ENCODE measurements at places on chromosomes 13 and 19.
A peak's percentile ranks its signal among the peaks of the same experiment; 100 is the strongest.

GRCh38 chr19:8468761-8469373 lies 24.1 kb downstream of the HNRNPM start:
- no peak for DNase-seq

- DNase-seq, result no peak
Measured at GRCh38 chr13:99228737-99229691, 28.4 kb downstream of the UBAC2 start.

DNA sequence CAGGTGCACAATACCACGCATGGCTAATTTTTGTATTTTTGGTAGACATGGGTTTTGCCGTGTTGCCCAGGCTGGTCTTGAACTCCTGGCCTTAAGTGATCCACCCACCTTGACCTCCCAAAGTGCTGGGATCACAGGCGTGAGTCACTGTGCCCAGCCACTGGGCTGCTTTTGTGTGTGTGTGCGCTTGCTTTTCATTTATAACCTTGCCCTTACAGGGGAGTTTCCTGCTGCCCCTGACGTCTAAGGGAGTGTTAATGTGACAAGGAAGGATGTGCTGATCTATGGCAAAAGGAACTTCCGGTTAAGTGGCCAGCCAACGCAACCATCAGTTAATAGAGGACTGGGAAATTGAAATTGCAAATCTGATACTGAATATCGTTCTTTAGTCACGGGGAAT lies 57.7 kb downstream of the ING1 start:
- DNase-seq, result no peak

GRCh38 chr19:17473041-17473440 lies 2.7 kb downstream of the SLC27A1 start:
- no peak for DNase-seq

DNA sequence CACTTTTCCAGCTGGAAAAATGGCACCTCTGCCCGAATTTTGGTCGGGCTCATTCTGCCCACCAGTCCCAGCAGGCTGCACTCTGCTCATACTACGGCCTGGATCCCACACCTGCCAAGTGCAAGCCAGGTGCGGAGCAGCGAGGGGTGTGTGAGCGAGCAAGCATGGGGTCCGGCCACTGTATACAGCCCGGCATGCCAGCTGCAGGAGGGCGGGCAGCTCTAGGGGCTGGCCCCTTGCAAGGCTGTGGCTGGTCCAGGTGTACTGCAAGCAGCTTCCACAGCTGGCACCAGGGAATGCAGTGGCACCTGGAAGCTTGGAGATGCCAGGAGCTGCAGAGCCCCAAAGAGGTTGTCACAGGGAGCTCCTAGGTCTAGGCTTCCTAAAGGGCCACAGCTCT lies 2.7 kb upstream of the INTS6 start:
- no peak for DNase-seq

DNA sequence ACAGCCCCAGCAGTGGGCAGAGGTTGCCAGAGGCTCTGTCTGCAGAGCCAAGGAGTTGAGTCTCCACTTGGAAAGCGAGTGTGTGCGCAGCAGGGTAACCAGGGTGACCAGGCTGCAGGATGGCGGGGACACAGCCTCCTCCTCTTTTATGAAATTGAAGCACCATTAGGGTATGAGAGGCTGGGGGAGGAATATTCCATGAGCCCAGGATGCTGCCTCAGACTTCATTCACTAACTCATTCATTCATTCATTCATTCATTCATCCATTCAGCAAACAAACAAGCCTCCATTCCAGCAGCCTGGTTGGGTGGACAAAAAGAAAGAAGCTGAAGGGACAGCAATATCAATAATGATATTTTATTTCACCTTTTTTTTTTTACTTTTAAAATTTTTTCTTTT lies 6.6 kb upstream of the LMTK3 start:
- no peak for DNase-seq

GRCh38 chr13:37918116-37918714 lies 48.6 kb upstream of the TRPC4 start:
- DNase-seq, result no peak

- DNase-seq, result no peak
Measured at GRCh38 chr13:48000559-48001113, 437 bp downstream of the SUCLA2 start.

- peak; percentile 80 for DNase-seq
Measured at GRCh38 chr19:52993342-52994178, 20.2 kb upstream of the ERVV-1 start.

GRCh38 chr19:43457809-43458208 lies 7.6 kb downstream of the LYPD3 start:
- no peak for DNase-seq

- no peak for DNase-seq
Measured at GRCh38 chr13:42798118-42798517, 16.7 kb downstream of the FAM216B start.

DNA sequence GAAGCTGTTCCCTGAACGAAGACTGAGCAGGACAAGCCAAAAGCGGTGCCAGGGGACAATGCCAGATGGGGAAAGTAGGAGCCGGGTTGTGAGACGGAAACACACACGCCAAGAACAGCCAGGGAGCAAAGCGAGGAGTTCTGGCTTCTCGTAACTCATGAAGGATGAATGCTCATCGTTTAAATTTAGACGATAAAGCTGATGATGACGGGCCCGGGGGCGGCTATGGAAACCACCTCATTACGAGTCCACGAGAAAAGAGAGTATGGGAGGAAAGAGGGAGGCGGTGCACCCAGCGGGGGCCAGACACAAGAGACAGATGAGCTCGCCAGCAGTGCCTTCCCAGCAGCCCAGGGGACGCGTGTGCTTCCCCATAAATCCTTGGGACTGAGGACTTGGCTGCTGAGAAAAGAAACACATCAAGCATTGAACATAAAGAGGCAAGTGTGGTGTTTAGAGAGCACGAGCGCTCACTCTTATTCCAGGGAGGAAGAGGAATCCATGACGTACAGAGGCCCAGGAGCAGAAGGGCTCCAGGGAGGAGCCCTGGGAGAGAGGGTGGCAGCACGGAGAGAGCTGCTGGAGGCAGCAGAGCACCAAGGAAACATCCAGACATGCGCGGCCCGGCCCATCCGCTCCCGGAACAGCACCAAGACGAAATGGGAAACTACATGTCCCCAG lies 70.7 kb downstream of the EPS15L1 start:
- no peak for DNase-seq

GRCh38 chr13:22945321-22946226 lies 235.2 kb upstream of the SGCG start:
- no peak for DNase-seq

DNA sequence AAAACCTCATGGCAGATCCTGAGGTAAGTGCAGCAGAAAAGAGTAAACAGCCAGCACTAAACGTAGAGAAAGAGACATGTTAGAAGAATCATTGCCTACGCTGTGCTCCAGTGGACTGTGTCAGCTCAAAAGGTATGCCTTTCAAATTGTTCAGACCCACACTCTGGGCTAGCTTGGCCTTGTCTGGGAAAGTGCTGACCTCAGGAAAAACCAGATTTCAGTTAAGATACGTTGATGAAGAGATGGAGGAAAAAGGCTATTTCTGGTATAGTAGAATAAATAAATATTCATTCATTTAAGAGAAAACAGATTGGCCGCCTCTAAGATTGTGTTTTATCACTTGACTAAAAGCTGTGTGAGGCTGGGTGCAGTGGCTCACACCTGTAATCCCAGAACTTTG lies 9.6 kb upstream of the SUCLA2 start:
- DNase-seq, result no peak

- DNase-seq, result no peak
Measured at GRCh38 chr19:18795540-18795939, 4.4 kb upstream of the COMP start.

GRCh38 chr13:45788011-45788410 lies 63.5 kb downstream of the SIAH3 start:
- DNase-seq, result no peak

GRCh38 chr19:4390567-4391305 lies 9.6 kb downstream of the SH3GL1 start:
- no peak for DNase-seq

DNA sequence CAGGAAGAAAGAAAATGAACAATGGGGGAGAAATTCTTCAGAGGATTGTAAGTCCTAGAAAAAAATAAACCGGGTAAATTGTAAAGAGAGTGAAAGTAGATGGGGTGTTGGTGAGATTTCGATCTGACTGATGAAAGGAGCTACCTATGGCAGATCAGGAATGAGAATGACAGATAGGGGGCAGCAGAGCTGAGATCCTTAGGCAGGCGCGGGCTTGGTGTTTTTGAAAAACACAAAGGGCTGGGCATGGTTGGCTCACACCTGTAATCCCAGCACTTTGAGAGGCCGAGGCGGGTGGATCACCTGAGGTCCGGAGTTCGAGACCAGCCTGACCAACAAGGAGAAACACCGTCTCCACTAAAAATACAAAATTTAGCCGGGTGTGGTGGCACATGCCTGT lies 1468.6 kb upstream of the SLC10A2 start:
- DNase-seq, result no peak

DNA sequence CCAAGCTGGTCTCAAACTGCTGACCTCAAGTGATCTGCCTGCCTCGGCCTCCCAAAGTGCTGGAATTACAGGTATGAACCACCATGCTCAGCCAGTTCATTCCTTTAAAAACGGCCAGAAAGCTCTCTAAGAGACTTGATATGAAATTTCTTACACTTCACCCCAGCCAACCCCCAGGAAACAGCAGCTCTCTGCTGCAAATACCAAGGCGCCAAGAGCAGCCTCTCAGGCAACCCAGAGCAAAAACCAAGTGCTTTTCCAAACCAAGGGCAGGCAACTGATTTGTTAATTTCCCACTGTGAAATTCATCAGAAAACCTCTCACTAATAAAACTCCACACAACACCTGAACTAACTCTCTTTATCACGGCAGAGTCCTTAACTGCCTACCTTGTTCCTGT lies 44.9 kb downstream of the LATS2 start:
- DNase-seq, result no peak

- DNase-seq, result no peak
Measured at GRCh38 chr13:59545007-59545406, 618.7 kb downstream of the DIAPH3 start.

DNA sequence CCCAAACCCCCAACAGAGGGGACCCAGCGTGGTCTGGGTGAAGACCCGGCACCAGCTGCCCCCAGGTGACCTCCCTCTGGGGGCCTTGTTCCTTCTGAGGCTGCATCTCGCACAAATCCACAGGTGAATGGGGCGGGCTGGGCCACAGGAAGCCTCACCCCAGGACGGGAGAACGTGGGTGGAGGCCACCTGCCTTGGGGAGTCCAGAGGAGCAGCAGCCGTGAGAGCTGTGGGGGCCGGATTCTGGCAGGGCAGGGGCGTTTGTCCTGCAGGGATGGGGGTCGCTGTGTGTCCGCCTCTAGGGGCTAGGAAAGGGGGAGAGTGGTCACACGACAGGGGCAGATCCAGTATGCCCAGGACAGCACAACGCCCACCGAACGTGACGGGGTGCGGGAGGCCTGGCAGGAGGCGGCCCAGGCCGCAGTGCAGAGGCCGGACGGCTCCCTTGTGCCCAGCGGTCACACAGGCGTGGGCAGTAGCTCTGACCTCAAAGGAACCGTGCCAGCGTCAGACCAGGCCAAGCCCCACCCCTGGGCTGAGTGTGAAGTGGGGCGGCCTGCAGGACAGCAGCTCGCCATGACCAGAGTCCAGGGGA lies 6.7 kb downstream of the POLR2E start:
- DNase-seq, result no peak

DNA sequence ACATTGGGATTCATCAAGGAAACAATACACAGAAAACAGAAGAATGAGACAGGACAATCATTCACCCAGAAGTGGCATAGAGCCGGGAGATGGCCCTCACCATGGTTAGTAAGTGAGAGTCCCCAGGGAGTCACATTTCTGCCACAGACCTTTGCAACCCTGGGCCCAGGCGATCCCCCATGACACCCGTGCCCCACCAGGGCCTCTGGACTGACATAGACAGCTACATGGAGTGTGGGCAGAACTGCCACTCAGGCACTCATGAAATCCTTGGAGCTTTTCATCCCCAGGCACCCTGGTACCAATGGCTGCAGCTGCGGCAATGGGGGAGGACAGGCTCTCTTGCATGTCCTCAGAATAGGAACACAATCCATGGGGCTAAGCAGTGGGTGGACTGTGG lies 174.5 kb upstream of the TRPC4 start:
- no peak for DNase-seq

GRCh38 chr13:46165485-46166223 lies 16.3 kb downstream of the LCP1 start:
- DNase-seq, result no peak

DNA sequence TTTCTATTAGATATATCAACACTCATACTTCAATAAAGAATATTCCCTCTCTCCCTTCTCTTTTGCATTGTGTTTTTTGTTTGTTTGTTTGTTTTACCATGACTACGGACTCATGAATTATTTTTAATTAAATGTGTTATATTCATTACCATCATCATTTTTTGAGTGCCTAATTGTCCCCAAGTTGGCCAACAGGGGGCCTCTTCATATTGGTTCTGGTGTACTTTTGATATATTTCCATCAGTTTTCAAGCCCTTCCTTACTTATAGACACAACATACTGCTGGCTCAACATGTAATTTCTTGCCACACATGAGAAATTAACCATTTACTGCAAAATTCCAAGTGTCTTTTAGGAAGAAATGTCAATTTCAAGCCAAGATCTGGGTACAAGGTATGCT lies 54.5 kb upstream of the GPC6 start:
- no peak for DNase-seq

DNA sequence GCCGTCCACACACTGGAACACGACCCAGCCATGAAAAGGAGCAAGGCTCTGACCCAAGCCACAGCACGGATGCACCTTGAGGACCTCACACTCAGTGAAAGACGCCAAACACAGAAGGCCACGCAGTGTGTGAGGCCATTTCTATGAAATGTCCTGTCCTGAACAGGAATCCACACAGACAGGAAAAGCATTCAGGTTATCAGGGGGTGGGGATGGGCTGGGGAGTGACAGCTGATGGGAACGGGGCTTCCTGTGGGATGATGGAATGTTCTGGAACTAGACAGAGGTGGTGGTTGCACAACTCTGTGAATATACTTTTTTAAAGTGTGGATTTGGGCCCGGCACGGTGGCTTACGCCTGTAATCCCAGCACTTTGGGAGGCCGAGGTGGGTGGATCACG lies 30.6 kb downstream of the GPX4 start:
- no peak for DNase-seq

- no peak for DNase-seq
Measured at GRCh38 chr13:88866195-88866594, 1195.0 kb downstream of the SLITRK5 start.

DNA sequence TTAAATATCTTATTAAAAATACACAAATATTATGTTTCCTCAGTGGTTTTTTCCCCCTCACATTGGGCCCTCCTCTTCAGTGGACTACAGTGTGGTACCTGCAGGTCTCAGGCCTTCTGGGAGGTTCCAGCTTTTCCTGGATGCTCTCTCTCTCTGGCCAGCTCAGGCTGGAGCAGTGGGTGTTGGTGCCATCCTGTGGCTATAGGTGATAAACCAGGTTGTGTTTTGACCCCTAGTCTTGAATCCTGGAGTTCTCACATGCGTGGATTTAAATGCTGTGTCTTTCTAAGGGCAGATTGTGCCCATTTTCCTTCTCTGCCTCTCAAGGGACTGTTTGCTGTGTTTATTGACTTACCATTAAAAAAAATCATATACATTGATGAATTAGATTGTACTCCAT lies 41.2 kb upstream of the ZNF527 start:
- DNase-seq, result no peak

GRCh38 chr19:24173882-24174281 lies 86.9 kb downstream of the ZNF254 start:
- DNase-seq, result no peak

GRCh38 chr19:7214324-7215089 lies 79.7 kb downstream of the INSR start:
- no peak for DNase-seq

GRCh38 chr13:98976941-98977340 lies 923 bp downstream of the DOCK9 start:
- no peak for DNase-seq
